HuH-7 (cell line): ENCODE measurements at places on chromosomes 6 and 20.

DNA sequence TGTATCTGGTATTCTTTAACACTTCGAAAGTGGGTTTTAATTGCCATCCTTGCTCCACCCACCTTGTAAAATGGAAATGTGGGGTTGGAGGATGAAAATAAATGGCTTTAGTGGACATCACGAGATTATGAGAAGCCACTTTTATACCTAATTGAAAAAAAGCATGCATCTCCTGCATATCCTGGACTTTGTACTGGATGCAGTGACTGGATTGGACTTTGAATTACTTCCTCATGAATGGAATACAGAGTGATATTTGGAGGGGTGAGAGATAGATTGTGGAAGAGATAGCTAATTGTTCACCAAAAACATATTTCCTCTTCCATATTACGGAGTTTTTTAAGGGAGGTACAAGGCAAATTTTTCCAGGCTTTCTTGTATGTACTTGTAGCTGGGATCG lies 813.0 kb downstream of the TENT5A start:
- DNase-seq: no peak

GRCh38 chr6:16991981-16992629 lies 109.7 kb upstream of the STMND1 start:
- DNase-seq: no peak

GRCh38 chr6:37696220-37696840 lies 1.4 kb downstream of the MDGA1 start:
- DNase-seq: no peak

- DNase-seq: no peak
Observed at GRCh38 chr6:54076159-54076789, 35.0 kb upstream of the MLIP start.

DNA sequence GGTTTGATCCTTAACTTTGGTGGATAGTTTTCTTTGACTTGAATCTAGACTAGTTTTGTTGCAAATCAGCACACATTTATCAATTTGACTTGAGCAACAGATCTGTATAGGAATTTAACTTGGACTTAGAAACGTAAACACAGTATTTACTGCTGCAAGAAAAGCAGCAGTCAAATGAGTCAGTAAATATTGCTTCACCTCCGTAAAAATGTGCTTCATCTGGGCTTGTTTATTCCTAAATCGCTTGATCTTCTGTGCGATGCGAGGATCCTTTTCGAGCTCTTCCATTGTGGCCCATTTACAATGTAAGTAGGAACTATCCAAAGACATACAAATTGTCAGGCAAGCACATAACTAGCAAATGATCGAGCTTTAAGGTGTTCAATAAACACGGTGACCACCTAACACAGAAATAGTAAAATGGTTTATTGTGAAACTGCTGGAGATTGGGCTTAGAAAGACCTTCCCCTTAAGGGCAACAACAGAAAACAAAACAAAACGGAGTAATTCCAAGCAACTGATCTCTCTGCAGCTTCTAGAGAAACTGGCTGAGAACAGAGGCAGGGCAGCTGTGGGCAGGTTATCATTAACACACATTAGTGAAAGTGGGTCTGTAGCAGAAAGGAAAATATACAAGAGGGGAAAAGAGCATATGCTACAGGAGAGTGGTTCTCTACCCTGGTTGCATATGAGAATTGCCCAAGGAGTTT lies 120.8 kb downstream of the CHD6 start:
- DNase-seq: peak; percentile 12

- DNase-seq: no peak
Observed at GRCh38 chr20:15918631-15919030, 654.6 kb downstream of the KIF16B start.

DNA sequence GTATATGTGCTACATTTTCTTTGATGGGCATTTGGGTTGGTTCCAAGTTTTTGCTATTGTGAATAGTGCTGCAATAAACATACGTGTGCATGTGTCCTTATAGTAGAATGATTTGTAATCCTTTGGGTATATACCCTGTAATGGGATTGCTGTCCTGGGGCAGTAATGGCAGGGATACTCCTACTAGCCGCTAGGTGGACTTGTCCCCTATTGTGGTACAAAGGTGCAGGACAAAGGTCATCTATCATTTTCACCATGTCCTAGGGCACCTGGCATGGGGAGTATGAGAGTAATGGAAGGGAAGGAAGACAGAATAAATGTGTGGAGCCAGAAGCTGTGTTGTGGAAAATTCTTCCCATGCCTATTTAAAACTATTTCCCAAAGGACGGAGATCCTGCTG lies 174.6 kb downstream of the CLIC5 start:
- DNase-seq: no peak

- DNase-seq: no peak
Observed at GRCh38 chr6:3119040-3119723, 671 bp downstream of the BPHL start.

DNA sequence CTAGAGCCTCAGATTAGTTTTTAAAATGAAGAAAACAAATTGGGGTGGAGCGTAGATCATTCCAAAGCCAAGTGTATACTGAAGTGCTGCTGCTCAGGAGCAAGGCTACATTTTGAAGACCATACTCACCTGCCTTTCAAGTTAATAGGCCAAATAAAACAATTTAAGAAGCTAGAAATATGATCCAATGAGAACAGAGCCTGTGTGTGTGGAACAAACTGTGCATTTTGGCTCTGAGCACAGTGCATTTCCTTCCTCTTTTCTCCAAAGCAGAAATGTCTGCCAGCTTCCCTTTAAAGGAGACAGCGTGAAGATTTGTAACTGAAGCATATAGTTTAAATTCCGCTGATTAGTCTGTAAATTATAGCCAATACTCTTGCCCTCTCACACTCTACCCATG lies 3.2 kb upstream of the IFNGR1 start:
- no peak for DNase-seq

GRCh38 chr6:164086076-164086887 lies 671.8 kb downstream of the QKI start:
- no peak for DNase-seq

GRCh38 chr20:62427172-62428001 lies at the start of gene RBBP8NL:
Gene RBBP8NL, minus strand, starts transcription at chr20:62427539. Its CDS starts 7,892 bp downstream, at chr20:62419647.
- DNase-seq: no peak

GRCh38 chr6:136754820-136755219 lies 37.5 kb downstream of the MAP3K5 start:
- no peak for DNase-seq

DNA sequence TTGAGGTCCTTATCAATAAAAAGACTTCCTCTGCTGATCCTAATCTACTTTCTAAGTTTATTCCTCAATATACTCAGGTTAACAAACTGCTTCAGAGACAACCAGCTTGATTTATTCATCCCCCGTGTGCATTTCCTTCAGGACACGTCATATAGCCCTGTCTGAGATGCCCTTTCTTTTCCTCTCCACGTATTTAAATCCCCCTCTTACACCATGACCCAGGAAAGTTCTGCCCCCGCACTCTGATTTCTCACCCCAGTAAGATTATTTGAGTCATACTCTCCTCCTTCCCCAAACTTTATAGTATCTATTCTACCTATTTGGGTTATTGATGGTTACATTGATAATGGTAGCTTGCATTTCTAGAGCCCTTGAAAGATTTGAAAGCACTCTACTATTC lies 9.8 kb upstream of the CGA start:
- DNase-seq: no peak

- no peak for DNase-seq
Observed at GRCh38 chr20:17511401-17511800, 19.8 kb downstream of the BFSP1 start.

DNA sequence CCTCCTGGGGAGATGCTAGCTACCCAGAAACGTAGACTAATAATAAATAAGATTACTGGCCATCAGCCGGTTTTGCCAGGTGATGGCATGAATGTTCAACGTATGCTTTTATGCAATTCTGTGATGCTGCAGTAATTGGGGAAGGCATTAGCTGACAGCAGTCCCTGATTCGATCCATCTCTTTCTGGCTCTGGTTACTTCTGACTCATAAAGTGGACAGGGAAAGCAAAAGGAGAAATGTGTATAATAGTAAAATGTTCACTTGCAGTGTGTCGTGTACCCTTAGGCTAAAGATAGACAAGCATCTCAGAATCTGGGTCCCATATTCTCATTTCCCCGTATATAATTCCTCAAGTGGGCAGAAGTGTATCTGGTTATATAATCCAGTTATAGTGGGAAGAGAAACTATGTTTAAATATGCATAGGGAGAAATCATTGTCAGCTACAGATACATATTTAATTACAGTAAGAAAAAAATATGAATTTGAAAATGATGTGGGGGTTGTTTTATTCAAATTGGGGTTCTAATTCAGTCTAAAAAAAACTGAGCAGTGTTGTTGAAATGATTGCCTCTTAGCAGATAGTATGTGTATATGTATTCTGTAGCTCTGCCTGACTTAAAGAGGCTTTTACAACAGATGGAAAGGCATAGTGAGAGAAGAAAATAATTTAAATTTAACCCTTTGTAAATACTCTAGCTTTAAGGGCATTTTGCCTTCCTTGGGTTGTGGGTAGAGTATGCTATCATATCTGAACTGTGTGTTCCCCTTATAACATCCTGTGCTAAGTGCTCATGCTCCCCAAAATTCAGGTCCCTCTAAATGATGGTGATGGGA lies 40.6 kb downstream of the DOK5 start:
- DNase-seq: no peak

DNA sequence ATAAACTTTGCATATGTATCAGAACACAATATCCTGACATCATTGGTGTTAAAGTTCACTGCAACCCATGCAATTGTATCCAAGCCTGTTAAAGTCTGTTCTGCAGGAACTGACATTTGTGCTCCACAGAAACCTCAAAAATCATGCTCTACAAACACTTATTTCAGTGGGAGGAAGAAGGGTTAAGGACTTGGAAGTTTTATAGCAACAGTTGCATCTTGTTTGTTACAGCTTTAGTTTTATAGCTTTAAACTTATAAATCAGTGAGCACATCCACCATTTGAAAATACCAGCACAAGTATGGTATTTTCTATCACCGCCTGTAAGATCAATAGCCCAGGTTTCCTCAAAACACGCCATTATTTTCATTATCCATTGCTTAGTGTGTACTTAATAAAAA lies 884 bp downstream of the ECT2L start:
- no peak for DNase-seq

DNA sequence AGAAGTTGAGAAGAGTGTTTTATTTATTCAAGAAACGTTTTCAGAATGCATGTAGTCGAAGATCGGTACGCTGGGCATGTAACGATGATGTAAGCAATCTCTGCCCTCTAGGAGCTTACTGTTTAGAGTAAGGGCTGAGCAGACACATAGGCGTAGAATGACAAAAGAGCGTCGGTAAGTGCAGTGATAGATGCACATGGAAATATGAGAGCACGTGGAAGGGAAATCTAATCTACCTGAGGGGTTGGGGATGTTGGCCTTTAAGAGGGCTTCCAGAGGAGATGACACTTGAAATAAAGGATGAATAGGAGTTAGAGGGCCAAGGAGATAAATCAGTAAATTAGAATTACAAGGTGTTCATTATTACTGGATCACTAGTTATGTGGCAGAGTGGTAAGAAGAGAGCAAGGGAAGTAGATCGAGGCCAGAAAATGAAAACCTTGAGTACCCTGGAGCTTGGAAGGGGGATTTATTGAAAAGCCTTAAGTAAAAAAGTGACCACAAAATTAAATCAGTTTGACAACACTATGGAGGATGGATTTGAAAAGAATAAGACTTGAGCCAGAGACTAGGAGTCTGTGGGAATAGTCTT lies 782 bp downstream of the TRMT11 start:
- DNase-seq: no peak

DNA sequence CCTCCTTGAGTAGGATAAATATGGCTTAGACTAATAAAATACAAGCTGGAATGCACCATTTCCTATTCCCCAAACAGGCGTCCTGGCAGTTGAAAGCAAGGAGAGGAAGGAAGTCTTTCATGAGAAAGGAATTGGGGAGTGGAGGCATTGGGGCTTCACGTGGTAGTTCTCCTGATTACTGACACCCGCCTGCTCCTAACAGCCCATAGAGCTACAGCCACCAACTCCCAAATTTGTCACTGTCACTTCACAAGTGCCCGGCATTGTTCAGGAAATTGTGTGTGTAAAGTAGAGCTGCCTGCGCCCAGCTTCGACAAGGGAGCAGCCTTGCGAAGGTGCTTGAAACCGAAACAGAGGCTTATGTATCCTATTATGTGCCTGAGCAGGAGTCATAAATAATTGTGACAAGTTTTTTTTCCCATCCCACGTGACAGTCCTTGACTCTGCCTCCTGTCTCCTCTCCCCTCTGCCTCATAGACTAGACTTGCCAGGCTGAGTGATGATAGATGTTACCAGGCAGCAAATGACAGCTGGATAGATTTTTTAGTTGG lies 301.7 kb upstream of the ZFP64 start:
- DNase-seq: no peak

- DNase-seq: peak; percentile 68
Observed at GRCh38 chr20:2840967-2841531, 504 bp downstream of the VPS16 start.

GRCh38 chr6:14375930-14376329 lies 258.4 kb downstream of the CD83 start:
- DNase-seq: no peak

DNA sequence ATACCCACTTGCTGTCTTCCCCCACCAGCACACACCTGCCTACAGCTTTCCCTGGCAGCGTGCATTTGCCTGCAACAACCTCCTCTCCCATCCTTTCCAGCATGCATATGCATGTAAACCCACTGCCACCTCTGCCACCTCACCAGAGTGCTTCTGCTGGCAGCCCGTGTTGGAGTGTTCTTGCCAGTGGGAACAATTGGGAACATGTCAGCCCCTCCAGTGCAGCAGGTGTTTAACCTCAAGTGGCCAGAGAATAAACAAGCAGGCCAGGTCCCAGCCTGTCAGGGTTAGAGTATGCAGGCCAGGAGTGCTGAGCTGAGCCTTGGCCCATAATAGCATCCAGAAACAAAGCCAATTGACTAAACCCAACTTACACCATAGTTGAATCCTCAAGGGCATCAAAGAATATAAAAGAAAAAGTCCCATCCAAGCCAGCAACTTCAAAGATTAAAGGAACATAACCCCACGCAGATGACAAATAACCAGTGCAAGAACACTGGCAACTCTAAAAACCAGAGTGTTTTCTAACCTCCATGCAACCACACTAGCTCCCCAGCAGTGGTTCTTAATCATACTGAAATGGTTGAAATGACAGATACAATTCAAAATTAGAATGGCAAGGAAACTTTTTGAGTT lies 1212.1 kb upstream of the CITED2 start:
- DNase-seq: no peak

DNA sequence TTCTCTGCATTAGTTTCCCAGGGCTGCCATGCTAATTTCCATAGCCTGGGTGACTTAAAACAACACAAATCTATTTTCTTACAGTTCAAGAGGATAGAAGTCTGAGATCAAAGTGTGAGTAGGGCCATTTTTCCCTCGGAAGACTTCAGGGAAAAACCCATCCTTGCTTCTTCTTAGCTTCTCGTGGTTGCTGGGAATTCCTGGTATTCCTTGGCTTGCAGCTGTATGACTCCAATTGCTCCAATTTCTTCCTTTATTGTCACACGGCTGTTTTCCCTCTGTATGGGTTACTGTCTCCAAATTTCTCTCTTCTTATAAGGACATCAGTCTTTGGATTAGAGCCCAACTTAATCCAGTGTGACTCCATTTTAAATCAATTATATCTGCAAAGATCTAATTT lies 128.4 kb upstream of the JAG1 start:
- DNase-seq: no peak

GRCh38 chr20:57619051-57619831 lies 985 bp downstream of the ZBP1 start:
- DNase-seq: no peak
